ENCODE measurements at places on chromosomes 12 and 14.

DNA sequence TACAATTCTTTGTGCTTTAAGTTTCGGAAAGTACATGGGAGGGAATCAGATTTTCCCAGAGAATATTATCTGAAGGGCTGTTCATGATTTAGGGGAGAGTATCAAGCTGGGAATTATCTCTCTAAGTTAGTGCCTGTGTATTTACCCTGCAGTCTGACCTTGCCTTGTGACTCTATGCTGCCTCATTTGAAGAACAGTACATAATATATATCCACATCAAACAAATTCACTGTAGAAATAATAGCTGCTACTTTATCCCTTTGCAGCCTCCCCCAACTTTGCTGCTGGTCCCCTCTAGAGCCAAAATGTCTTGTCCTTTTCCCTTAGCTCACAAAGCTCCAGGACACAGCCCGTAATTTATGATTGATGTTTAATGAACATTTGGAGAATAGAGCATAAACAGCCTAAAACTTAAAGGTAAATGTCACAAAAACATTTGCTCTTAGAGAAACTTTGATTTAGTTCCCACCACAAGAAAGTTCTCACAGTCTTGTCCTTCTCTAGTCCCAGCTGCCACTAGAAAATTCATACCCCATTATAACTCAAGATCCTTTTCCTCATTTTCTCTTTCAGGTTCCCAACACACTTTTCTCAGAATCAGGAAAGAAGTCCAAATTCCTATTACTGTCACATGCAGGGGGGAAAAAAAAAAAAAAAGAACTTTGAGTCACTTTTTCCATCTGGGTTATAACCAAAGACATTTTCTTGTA lies 1009.6 kb downstream of the FLRT2 start:
- no peak for DNase-seq

GRCh38 chr14:73759183-73759713 lies 45.1 kb upstream of the PNMA1 start:
- peak; percentile 17 for DNase-seq

- no peak for DNase-seq
Measured at GRCh38 chr12:67669934-67670631, 21.5 kb downstream of the DYRK2 start.

DNA sequence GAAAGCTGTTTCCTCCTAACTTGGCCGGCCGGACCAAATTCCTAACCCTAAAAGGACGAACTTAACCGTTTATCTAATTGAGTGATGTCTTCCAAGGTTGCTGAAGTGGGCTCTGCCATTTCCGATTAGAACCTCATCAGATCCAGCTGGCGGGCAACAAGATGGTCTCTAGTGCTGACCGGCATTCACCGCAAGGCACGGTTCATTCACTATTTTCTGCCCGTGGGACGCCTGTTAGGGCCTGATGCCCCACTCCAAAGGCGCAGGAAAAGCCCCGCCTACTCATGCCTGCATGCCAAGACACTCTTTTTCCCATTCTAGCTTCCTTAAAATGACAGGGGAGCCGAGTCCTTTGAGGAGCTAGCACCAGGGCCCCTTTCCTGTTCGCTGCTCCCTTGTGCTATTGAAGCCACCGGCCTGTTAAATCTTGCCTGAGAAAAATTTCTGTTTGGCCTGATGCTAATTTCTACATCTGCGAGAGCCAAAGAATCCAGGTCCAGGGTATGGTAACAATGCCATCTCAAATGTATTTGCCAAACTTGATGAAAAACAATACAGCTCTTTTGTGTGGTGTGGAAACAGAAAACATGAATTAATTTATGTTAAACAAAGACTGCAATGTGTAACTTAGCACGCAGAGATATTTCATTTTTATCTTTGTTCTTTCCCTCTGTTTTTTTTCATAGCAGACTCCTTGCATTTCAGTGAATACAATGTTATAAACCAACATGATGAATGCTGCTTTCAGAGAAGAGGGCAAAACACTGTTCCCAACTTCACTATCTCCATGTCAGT lies 1071.2 kb upstream of the USP15 start:
- DNase-seq: no peak

DNA sequence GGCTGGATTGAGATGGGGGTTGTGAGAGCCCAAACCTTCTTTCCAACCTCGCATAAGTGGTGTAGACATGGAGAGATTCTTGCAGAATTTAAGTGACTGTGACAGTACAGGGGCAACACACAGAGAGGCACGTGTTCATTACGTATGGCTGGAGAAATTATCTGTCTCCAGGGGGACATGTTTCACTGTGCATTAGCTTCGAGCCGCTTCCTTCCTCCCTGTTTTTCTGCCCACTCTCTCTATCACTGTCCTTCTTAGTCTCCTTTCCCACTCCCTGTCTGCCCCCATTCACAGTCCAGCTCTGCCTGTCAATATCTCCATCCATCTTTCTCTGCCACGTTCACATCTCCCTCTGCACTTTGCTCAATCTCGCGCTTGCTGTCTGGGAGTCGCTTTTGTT lies 11.5 kb upstream of the C14orf93 start:
- DNase-seq: no peak

DNA sequence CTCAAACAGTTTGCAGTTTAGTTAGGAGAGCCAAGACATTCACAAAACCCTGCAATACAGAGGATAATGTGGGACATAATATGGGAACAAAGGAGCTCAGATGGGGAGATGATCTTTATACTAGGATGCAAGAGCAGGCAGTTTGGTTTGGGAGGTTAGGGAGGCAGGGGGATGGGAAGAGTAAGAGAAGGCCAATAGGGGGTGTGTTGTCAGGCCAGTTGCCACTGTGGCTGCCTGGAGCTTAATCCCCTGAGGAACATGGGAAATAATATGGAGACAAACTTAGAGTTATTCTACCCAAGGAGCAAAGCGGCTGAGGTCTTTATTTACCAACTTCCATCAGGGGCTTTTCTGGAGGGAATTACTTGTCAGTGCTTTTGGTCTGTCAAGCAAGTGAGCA lies 10.0 kb upstream of the CSRP2 start:
- DNase-seq: no peak

GRCh38 chr14:49617852-49618519 lies 2.4 kb downstream of the RPL36AL start:
- DNase-seq: no peak

DNA sequence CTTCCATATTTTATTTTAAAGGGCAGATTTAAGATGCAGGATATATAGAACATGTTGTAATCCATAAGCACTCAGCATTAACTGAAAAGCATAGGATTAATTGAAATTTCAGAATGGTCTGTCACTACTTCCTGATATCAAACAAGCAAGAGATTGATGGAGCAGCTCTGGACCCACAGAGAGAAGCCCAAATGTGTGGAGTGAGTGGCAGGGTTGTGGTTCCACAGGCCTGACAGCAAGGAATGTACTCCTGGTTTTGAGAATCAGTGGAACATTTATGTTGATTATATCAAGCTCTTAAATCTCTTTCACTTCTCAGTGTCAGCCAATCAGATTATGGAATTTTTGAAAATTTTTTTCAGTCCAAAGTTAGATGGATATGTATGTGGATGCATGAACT lies 267.6 kb upstream of the PRICKLE1 start:
- DNase-seq: no peak

- DNase-seq: no peak
Measured at GRCh38 chr12:120856980-120857379, 47.2 kb downstream of the SPPL3 start.

- DNase-seq: no peak
Measured at GRCh38 chr14:29687866-29688265, 239.8 kb downstream of the PRKD1 start.

GRCh38 chr14:70821584-70822529 lies 12.5 kb upstream of the MAP3K9 start:
- DNase-seq: peak; percentile 9

DNA sequence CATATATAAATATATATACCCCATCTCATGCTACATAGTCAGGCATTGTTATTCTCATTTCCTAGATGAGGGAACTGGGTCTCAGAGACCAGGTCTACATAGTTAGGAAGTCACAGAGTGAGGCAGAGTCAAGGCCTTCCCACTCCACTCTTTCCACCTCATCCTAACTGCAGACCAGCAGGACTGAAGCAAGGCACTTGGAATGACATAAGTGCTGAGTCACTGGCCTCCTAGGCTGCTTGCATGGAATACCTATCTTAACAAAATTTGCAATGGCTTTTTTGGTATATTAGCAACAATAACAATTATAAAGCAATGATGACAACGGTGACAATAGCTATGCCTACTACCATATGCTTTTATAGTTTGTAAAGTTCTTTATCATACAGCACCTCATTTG lies 5.4 kb upstream of the ANO4 start:
- no peak for DNase-seq

Data from activated naive CD4-positive, alpha-beta T cell (primary cell).